ENCODE measurements at places on chromosomes 6 and 20. TPM values are rescaled to one million over a fixed set of nuclear protein-coding genes. Genes with fewer than 3 reads are reported as not detected.

Gene LAMA2
- 154 TPM for total RNA-seq

Gene OXT
- 4.2 TPM for total RNA-seq

Gene NT5E
- total RNA-seq: 136 TPM

Gene UNC93A
- not detected for total RNA-seq

DNA sequence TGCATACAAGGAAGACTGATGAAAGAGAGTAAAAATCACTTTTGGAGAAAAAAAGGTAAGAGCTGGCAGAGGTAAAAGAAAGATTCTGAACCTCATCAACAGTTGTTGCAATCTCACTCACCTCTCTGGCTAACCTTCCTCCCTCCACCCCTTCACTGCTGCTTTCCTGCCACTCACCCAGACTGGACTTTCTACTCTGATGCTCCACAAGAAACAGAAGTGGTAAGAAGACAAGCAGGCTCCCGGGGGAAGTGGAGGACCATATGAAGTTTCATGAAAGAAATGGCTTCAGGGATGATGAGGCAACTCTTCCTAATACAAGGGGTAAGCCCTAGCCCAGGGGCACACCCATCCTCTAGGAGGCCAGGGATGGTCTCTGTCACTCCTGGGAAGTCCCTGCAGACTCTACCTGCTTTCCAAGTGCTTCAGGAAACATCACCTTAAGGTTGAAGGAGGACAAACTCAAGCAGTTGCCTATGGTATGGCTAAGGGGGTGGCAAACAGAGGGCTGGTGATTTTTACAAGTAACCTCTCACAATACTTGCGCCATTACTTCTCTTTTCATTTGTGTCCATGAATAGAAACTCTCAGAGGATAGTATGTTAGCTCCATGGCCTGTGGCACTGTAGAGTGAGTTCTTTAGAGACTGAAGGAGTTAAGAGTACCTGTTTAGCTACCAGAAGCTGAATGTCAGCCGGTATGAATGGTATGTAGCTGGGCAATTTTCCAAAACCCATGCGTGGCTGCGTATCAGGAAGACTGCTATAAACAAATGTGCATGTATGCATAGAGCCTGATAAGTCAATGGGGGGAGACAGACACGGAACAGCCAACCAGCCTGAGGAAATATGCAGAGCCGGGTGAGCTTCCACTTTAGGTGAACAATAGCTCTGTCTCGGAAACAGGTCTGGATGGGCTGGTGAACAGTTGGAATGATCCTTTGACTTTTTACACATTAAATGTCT lies 112.0 kb downstream of the BACH2 start:
- no peaks in the 10 kb centered on the region for H3K36me3 ChIP-seq
- H3K4me3 ChIP-seq: no peak overlapping the region
- no peak for DNase-seq
- peak overlapping the region; percentile 10 for H3K27ac ChIP-seq
- no peaks in the 10 kb centered on the region for H3K27me3 ChIP-seq

GRCh38 chr6:149405823-149406765 lies 6.0 kb downstream of the SUMO4 start:
- no peak overlapping the region for H3K4me3 ChIP-seq
- no peaks in the 10 kb centered on the region for H3K36me3 ChIP-seq
- no peaks in the 10 kb centered on the region for H3K27me3 ChIP-seq
- H3K27ac ChIP-seq: no peak overlapping the region
- no peaks in the 10 kb centered on the region for H3K4me1 ChIP-seq

DNA sequence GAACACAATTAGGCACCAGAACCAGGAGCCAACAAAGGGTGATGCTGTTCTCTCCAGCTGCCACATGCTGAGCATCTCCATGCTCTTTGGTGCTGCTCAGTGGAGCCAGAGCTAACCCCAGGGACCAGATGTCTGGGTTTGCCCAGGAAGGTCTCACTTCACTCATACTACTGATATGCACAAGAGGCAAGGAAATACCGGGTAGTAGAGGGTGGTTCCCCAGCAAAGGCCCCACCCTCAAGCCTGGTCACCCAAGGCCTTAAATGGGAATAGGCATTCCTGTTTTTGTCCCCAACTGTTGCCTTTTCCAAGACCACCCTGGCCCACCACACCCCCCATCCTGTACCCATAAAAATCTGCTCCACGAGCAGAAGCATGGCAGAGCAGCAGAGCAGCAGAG lies 204.5 kb upstream of the TAB2 start:
- no peak overlapping the region for H3K4me3 ChIP-seq
- H3K36me3 ChIP-seq: no peaks in the 10 kb centered on the region
- H3K27me3 ChIP-seq: no peaks in the 10 kb centered on the region
- DNase-seq: no peak

- no peak overlapping the region for H3K4me3 ChIP-seq
- H3K4me1 ChIP-seq: no peaks in the 10 kb centered on the region
These were observed 9.2 kb downstream of the TP53INP2 start for GRCh38 chr20:34713194-34713943.

Data from uterus (tissue), 4 donors.